ENCODE measurements at places on chromosomes 12 and 14. TPM values are rescaled to one million over a fixed set of nuclear protein-coding genes. Genes with fewer than 3 reads are reported as not detected.

DNA sequence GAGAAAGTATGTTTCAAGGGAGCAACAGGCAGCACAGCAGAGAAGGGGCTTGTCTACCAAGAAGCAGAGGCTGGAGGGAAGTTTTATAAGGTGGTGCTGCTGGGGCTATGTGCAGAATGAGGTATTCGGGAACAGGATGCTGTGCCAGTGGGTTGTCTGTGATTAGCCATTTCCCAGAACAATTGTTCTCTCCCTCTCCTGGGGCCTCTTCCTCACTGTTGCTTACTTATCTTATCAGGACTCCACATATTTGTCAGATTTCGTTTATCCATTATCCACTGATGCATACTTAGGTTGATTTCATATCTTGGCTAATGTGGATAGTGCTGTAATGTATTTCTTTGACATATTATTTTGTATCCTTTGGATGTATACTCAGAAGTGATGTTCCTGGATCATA is 195.1 kb upstream of the RTL1 start:
- H3K36me3 ChIP-seq = peaks cover 13% of the 10 kb centered on the region
- no peak for DNase-seq
- no peak overlapping the region for H3K27ac ChIP-seq
- no peak overlapping the region for H3K4me3 ChIP-seq

Gene SERPINA10
- total RNA-seq = not detected

DNA sequence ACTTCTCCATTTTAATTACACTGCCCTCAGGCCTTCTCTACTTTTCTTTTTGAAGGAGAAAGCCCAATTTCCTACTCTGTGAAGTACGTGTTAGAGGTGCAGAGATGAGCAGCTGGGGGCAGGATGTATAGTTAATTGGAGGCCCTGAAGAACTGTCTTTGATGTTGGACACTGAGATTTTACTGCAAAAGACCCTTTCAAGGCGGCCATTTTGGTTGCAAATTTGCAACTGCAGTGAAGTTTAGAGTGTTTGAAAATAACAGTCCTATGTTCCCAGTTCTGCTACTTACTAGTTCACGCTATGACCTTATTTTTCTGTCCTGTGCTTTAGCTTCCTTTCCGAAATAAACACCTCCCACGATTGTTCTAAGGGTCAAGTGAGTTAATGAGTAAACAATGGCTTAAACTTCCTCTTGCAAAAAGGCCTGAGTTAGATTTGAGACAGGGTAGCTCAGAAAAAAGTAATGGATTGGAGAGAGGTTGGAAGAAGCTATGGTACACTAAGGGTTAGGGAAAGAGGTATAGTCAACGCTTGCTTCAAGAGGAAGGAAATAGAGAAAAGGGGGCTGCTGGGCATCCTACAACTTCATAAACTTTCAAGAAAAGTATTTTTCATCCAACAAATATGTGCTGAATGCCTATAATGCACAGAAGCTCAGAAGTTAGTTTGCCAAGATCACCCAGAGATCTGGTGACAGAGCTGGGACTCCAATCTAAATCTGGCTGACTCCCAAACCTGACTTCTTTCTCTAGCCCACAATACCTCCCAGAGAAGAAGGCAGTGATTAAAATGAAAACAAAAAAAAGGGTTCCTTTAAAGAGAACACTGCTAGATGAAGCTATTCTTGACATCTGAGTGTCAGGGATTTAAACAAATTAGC is 26.4 kb upstream of the DICER1 start:
- no peak overlapping the region for H3K4me3 ChIP-seq
- H3K27ac ChIP-seq = no peak overlapping the region
- peaks cover 15% of the 10 kb centered on the region for H3K36me3 ChIP-seq
- H3K4me1 ChIP-seq = peaks cover 24% of the 10 kb centered on the region

Gene HOXC9
- not detected for total RNA-seq

- DNase-seq = no peak
- no peak overlapping the region for H3K4me3 ChIP-seq
- peaks cover 43% of the 10 kb centered on the region for H3K4me1 ChIP-seq
- no peaks in the 10 kb centered on the region for H3K27me3 ChIP-seq
- H3K36me3 ChIP-seq = no peaks in the 10 kb centered on the region
- H3K27ac ChIP-seq = no peak overlapping the region
Measured at GRCh38 chr12:91367234-91367849, 184.7 kb upstream of the DCN start.

GRCh38 chr12:14828892-14829291 is 14.4 kb downstream of the ART4 start:
- H3K36me3 ChIP-seq = no peaks in the 10 kb centered on the region
- H3K27ac ChIP-seq = no peak overlapping the region
- DNase-seq = no peak
- peaks cover 4% of the 10 kb centered on the region for H3K4me1 ChIP-seq
- H3K27me3 ChIP-seq = no peaks in the 10 kb centered on the region

Gene RTL1
- total RNA-seq = 0.07 TPM

GRCh38 chr12:10363914-10364814 is 25.7 kb downstream of the KLRK1 start:
- no peak for DNase-seq
- no peak overlapping the region for H3K27ac ChIP-seq
- H3K36me3 ChIP-seq = peaks cover 5% of the 10 kb centered on the region
- no peaks in the 10 kb centered on the region for H3K27me3 ChIP-seq
- H3K4me1 ChIP-seq = peaks cover 36% of the 10 kb centered on the region
- no peak overlapping the region for H3K4me3 ChIP-seq

Gene HOXC11
- total RNA-seq = not detected

- no peaks in the 10 kb centered on the region for H3K27me3 ChIP-seq
- no peak overlapping the region for H3K4me3 ChIP-seq
- peaks cover 40% of the 10 kb centered on the region for H3K4me1 ChIP-seq
- no peaks in the 10 kb centered on the region for H3K36me3 ChIP-seq
Measured at GRCh38 chr14:69708049-69708448, 58.9 kb upstream of the SRSF5 start.

GRCh38 chr14:73176685-73177084 is 40.4 kb downstream of the PSEN1 start:
- H3K36me3 ChIP-seq = peaks cover 34% of the 10 kb centered on the region
- no peak for DNase-seq
- H3K27ac ChIP-seq = no peak overlapping the region
- H3K4me1 ChIP-seq = peaks cover 18% of the 10 kb centered on the region

DNA sequence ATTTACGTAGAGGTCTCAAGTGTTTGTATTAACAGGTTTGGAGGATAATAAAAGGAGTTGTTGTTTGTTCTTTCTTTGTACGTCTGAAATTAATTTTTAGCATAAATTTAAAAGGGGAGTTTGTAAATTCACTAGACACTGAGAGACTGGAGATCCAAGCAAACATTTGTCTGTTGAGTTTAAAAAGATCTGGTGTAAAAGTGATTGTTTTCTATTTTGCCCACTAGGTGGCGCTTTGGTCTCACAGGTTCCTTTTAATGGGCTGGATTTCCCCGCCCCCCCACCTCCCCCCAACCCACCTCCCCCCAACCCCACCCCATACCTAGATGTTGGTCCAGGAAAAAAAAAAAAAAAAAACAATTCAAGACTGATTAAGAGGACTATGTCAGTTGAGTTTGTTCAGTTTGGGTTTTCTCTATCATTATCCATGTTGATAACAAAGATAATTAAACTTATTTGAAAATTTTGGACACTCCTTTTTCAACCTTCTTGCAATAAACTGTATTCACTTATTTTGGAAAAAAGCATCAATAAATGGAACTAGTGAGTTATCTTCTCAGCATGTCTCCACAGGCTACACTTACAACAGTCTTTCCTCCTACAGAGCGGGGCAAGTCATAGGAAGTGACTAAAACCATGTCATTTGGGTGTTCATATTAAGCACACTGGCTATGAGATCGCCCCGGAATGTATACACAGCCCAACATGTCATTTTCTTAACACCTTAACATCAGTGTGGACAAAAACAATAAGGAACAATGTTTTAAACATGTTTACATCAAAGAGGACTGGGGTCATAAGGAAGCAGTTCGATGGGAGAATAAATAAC is 841.1 kb downstream of the NRXN3 start:
- peaks cover 3% of the 10 kb centered on the region for H3K27me3 ChIP-seq
- H3K27ac ChIP-seq = no peak overlapping the region
- no peak overlapping the region for H3K4me3 ChIP-seq
- no peaks in the 10 kb centered on the region for H3K36me3 ChIP-seq
- no peaks in the 10 kb centered on the region for H3K4me1 ChIP-seq

GRCh38 chr12:2691006-2691344 is 103.8 kb upstream of the FKBP4 start:
- peak; percentile 72 for DNase-seq
- no peak overlapping the region for H3K27ac ChIP-seq
- H3K36me3 ChIP-seq = no peaks in the 10 kb centered on the region
- H3K4me3 ChIP-seq = peak overlapping the region; percentile 74

GRCh38 chr12:59282999-59283398 is 312.8 kb upstream of the SLC16A7 start:
- no peaks in the 10 kb centered on the region for H3K36me3 ChIP-seq
- peaks cover 13% of the 10 kb centered on the region for H3K27me3 ChIP-seq
- DNase-seq = peak; percentile 58
- no peak overlapping the region for H3K4me3 ChIP-seq
- H3K27ac ChIP-seq = no peak overlapping the region

DNA sequence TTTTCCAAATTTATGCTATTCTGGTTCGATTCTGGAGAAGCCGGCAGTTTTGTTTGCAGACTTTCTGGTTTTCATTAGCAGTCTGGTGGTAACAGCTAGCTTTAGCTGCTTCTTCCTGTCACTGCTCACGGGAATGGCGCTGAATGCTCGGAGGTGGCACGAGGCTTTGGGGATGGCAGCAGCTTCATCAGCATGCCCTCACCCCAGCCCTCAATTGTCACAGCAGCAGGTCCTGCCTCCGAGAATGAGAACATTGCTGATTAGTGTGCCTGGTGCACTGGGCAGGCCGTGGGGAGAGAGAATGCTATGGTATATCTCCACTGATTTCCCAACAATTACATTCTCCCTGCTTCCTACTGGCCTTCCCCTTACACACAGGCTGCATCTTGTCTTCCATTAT is 73.6 kb downstream of the SAMD4A start:
- H3K27me3 ChIP-seq = no peaks in the 10 kb centered on the region
- H3K4me3 ChIP-seq = no peak overlapping the region
- no peak for DNase-seq

GRCh38 chr14:51401272-51401671 is 161.2 kb downstream of the TMX1 start:
- H3K4me1 ChIP-seq = peaks cover 4% of the 10 kb centered on the region
- no peak for DNase-seq
- no peaks in the 10 kb centered on the region for H3K36me3 ChIP-seq
- no peaks in the 10 kb centered on the region for H3K27me3 ChIP-seq
- no peak overlapping the region for H3K4me3 ChIP-seq

Gene HCAR2
- not detected for total RNA-seq

Gene RPGRIP1
- total RNA-seq = 0.41 TPM

Gene SLC22A17
- 51.4 TPM for total RNA-seq

DNA sequence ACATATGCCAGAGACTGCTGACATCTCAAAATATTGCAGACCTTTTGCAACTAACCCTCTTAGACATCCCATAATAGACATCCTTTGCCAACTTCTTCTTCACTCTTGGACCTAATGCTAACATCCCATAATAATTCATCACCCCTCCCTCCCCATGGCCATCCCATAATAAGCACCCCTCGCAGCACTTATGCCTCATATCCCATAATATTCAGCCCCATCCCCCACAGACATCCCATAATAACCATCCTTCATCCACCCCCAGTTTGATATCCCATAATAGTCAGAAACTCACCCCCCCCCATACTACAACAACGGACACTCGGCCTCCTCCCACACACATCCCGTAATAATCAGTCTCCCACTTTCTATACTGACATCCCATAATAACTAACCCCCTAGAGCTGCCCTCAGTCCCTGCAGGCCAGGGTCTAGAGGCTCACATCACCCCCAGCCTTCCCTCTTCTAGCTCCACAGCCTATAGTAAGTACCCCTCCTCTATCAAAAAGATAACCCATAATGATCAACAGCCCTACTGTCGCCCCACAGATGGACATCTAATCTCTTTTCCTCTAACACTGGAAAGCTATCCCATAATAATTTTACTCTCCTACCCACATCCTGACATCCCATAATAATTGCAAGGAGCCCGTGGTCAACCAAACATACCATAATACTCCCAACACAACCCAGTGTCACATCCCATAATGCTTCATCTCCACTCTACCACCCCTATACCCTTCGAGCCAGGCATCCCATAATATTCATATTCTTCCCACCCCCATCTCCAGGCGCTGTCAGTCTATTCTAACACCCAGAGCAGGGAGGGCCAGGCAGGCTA is 792 bp upstream of the CHD4 start:
- no peak for DNase-seq
- H3K4me1 ChIP-seq = peaks cover 47% of the 10 kb centered on the region
- peaks cover 26% of the 10 kb centered on the region for H3K36me3 ChIP-seq
- H3K27me3 ChIP-seq = no peaks in the 10 kb centered on the region
- no peak overlapping the region for H3K4me3 ChIP-seq

Gene P3H3
- 55.7 TPM for total RNA-seq
